Thymus (tissue), 14 donors: ENCODE measurements at places on chromosomes 1 and 21. TPM values are rescaled to one million over a fixed set of nuclear protein-coding genes. Genes with fewer than 3 reads are reported as not detected.

The ENSA gene
- 149 TPM for total RNA-seq

The MMEL1 gene
- 0.33 TPM for total RNA-seq

- DNase-seq, result no peak
Observed at GRCh38 chr1:80675454-80675853, 1125.3 kb upstream of the ADGRL2 start.

DNA sequence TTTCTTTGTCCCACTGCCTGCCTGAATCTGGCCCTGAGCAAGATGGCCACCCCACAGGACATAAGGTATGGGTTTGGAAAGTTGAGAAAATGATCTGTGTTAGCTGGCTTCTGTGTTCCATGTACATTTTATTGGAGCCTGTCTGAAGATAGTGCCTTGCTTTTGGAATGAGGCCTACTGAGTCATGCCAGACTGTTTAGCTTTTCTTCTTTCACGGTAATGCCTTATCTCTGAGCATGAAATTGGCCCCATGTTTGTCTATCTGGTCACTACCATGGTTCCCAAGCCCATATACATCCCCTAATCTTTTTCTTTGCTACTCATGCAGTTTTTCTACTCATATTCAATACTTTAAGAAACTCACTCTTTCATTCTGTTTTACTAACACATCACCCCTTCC, 85.1 kb upstream of the LMO4 start:
- DNase-seq, result no peak
